ENCODE measurements at places on chromosomes 2 and 18.
A peak's percentile ranks its signal among the peaks of the same experiment; 100 is the strongest.

DNA sequence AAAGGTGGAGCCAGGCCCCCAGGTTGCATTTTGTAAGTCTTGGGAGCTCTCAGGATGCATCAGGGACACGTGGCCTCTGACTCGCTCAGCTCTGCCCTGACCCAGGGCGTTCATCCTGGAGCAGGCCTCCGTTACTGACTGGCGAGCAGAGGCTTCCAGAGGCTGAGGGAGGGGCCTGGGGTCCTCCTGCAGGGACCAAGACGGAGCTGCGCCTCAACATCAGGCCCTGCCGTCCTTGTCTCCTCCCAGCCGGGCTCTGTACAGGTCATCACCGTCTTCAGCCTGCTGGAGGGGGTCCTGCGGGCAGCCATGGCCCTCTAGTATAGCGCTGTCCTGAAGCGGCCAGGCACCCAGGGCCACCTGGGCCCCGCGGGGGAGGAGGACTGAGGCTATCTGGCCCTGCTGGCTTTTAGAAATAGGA is 10.2 kb upstream of the ALPP start:
- DNase-seq: no peak

DNA sequence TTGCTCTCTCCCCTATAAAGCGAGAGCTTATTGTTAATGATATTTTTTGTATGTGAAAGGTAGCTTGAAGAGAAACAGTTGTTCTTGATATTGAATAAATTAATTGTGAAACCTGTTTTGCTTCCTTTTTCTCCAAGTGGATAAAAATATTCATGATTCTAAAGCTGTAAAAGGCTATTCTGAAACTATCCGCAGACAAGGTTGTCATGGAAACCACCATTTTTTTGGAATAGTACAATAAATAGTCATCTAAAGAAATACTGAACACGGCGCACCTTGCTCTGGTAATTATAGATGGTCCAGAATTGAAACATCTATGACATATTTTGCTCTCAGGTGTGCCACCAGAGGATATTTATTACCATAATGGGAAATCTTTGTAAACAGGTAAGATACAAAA is 1103.0 kb upstream of the SLC39A10 start:
- DNase-seq: no peak

DNA sequence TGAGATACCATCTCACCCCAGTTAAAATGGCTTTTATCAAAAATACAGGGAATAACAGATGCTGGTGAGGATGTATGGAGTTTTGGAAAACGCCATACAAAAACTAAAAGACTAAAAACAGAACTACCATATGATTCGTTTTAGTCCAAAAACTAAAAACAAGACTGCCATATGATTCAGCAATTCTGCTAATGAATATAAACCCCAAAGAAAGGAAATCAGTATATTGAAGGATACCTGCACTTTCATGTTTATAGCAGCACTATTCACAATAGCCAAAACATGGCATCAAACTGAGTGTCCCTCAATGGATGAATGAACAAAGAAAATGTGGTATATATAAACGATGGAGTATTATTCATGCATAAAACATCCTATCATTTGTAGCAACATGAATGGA is 224.4 kb upstream of the MC4R start:
- DNase-seq: no peak

- peak; percentile 86 for DNase-seq
These were observed 49.1 kb upstream of the DOCK10 start for GRCh38 chr2:225091336-225091735.

DNA sequence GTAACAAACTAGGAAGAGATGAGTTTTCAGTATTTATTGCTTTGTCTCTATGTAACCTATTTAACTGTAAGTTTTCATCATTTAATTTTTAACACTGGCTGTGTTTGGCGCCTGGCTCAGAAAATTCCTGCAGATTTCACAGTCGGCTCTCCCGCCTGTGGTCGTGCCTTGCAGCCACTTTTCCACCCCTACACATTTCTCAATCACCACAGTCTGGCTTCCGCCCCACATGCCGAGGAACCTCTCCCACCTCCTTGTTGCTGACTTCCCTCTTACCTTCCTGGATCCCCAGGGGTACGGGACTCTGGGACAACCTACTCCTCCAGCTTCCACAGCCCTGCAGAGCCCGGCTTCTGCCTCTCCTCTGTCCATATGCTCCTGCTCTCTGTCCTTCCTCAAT is 41.6 kb upstream of the MGAT4A start:
- no peak for DNase-seq
